Stimulated activated CD8-positive, alpha-beta memory T cell treated with anti-CD3 and anti-CD28 coated beads, Interleukin-4, amount 100 ng/mL, for 1 hour (primary cell): ENCODE measurements at places on chromosomes 4 and X.

DNA sequence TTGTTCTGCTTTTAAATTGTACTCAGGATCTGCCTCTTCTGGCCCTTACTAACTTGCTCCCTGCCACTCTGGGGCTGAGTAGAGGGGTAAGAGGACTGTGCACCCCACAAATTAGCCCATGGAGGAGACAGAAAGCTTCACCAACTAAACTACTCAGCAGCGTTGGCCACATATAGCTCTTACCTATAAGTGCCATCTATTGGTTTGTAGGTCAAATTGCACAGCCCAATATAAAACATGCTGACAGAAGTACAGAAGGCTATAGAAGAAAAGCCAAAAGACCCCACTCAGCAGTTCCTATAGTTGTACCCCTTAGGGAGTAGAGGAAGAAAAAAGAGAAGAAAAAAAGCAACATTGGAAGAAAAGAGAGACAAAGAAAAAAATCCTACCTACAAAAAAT is 341.2 kb upstream of the FMR1 start:
- no peak for DNase-seq

- no peak for DNase-seq
These were observed 77.6 kb downstream of the CWH43 start for GRCh38 chr4:49063670-49064069.

- DNase-seq, result no peak
These were observed 129.8 kb downstream of the TBCK start for GRCh38 chr4:106186201-106186600.

GRCh38 chrX:20517565-20517964 is 250.9 kb upstream of the RPS6KA3 start:
- DNase-seq, result no peak

- no peak for DNase-seq
These were observed 50.7 kb downstream of the UBE2NL start for GRCh38 chrX:143934542-143934941.

DNA sequence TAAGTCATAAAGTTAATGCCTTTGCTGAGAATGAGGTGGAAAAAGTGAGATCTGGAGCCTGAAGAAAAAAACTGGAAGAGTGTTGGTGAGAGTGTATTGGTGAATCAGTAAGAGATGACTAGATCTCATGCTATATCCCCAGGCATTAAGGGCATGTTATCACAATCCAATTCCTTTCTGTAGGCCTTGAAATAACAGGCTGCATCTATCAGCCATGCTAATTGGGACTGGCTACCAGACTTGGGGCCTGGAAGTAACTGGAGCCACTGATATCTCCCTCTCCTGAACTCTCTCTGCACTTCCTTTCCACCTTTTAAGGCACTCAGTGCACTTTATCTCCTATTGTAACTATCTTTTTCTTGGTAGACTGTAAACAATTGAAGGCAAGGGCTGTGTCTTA is 88.8 kb upstream of the HPRT1 start:
- DNase-seq, result no peak

DNA sequence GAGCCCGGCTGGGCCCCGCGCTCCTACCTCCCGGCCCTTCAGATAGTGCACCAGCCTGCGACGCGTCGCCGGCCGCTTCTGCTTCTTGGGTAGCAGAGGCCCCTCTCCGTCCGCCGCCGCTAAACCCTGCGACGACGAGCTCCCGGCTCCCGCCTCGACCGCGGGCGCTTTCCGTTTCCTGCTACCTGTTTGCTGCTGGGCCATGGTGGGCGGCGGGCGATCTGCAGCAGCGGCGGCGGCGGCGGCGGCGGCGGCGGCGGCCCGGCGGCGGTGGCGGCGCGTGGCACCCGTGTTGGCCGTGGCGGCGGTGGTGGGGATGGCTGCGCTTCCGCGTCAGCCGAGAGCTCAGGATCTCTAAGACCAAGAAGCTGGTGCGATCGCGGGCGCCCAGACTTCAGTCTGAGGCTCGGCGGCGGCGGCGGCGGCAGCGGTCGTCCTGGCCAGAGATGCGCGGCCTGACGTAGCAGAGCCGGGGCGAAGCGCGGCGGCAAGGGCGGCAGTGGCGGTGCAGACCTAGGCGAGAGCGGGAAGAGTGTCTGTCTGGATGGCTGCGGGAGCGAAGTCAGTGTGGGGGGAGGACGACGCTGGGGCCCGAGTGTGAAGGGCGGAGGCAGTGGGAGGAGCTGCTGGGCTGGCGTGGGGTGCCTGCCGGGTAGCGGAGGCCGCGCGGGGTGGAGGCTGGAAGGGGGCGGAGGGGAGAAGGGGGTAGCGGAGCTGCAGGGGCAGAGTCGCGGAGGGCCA is at the start of gene DCAF12L2:
Gene DCAF12L2, minus strand, starts transcription at position 569 of the 741 bp plus-strand sequence. Its CDS starts 365 bp downstream, at position 204.
- DNase-seq, result no peak

GRCh38 chr4:84412062-84412461 is 87.0 kb downstream of the NKX6-1 start:
- no peak for DNase-seq

DNA sequence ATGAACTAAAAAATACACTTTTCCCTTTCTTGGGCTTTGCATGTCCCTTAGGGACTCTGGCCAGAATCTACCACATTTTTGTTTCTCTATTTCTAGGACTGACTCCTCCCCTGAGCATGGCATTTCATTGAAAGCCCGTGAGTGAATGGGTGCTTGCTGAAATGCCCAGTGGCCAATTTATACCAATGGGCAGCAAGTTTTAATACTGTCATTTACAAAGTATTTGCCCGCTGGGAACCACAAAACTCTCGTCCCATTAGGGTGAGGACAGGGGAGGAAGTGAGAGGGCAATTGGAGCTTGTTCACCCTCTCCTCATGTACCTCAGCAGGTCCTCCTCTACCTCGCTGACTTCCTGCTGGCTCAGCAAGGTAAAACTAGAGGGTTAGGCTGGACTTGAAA is 1.1 kb downstream of the SRPX2 start:
- no peak for DNase-seq

GRCh38 chr4:31674313-31674947 is 954.3 kb downstream of the PCDH7 start:
- DNase-seq, result no peak

DNA sequence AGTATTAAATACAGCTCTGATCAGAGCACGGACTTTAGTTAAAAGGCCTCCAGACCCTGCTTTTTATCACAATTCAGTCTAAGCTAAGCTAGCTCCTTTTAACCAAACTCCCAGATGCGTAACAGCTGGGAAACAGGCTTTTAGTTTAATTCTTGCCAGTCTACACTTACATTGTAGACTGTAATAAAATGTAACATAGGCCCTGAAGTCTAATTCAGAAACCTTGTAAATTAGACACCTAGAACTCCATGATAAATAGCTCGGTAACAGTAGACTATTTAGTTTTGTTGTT is 20.1 kb downstream of the FBXO8 start:
- no peak for DNase-seq

- DNase-seq, result no peak
These were observed 112.3 kb downstream of the ANAPC4 start for GRCh38 chr4:25489253-25489797.

DNA sequence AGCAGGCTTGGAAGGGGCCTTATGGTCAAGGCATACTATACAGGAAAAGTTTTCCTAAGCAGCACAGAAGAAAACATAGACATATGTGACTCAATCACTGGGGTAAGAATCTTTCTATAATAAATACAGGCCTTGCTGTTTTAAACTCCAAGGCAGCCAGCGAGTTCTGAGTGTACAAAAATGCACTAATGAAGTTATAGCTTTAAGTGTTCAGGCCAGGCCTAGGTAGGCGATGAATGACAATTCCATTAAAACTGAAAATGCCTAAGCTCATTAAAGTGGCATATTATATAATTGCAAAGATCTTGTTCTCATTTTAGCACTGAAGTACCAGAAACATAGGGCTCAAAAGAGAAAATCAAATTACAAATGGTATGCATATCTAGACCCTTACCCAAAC is 716.4 kb upstream of the HS3ST1 start:
- DNase-seq, result no peak

GRCh38 chr4:98466868-98467599 is 191.4 kb downstream of the TSPAN5 start:
- no peak for DNase-seq

GRCh38 chrX:111447298-111447697 is 35.3 kb upstream of the DCX start:
- DNase-seq, result no peak

DNA sequence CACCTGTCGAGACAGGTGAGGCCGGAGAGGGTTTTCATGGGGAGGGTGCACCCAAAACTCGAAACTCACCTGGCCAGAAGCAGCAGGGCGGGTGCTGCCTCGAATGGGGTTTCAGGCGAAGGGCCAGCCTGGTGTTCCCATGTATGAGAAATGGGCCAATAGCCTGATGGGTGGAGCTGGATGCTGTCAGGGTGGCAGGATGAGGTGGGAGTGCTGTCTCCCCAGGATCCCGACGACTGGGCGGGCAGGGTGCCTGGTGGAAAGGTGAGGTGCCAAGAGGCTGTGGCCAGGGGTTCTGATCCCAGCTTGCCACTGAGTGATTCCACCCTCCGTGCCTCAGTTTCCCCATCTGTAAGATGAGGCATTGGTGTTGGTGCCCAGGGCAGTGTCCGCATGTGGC is 16.8 kb upstream of the SH3TC1 start:
- DNase-seq, result no peak

- no peak for DNase-seq
These were observed 4.0 kb downstream of the LRPAP1 start for GRCh38 chr4:3527914-3528876.

DNA sequence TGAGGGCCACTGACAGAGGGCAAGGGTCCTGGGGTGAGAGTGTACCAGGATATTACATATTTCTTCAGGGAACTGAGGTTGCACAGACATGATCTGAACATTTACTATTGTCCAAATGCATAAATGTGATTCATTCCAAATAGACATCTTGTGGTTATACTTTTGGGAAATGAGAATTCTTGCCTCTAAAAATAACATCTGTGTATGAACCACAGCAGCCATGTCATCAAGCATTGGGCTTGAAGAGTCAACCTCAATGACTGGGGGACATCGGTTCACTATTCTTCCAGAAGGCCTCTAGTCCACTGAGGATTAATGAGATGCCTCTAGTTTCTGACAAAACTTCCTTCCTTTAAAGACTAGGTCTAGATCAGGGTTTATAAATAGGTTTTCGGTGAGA is 193.1 kb upstream of the GPC4 start:
- DNase-seq, result no peak

GRCh38 chrX:129007631-129008030 is 515.7 kb downstream of the SMARCA1 start:
- no peak for DNase-seq

DNA sequence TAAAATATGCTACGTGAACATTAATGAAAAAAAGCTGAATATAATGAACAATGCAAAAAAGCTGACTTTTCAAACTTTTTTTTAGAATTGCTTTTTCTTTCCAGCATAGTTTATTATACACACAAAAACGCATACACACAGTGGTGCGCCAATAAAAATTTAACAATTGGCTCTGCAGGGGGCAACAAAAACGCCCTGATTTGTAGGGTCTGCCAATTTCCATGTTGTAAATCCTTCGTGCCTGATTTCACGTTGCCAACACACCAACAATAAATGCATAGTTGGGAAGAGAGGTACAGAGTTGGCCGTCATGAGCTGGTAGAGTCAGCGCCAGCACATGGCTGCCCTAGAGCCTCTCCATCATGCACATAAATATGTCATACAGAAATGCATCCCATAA is 333.1 kb downstream of the MAPK10 start:
- DNase-seq, result no peak

DNA sequence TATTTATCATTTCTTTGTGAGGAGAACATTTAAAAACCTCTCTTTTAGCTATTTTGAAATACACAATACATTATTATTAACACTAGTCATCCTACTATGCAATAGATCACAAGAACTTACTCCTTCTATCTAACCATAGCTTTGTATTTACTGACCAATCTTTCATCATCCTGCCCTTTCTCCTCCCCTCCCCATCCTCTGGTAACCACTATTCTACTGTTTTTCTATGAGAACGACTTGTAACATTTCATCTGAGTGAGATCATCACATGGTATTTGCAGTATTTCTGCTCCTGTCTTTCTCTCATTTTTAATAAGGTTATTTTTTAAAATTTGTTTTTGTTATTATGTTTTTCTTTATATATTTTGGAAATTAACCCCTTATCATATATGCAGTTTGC is 331.8 kb downstream of the TEX13C start:
- DNase-seq, result no peak

- no peak for DNase-seq
These were observed 28.9 kb upstream of the ACSL1 start for GRCh38 chr4:184854673-184855072.

GRCh38 chr4:188109157-188109755 is at the start of gene TRIML2:
Gene TRIML2 (minus strand): TSS chr4:188109603. CDS start chr4:188105368, 4,235 bp downstream.
- DNase-seq, result no peak

DNA sequence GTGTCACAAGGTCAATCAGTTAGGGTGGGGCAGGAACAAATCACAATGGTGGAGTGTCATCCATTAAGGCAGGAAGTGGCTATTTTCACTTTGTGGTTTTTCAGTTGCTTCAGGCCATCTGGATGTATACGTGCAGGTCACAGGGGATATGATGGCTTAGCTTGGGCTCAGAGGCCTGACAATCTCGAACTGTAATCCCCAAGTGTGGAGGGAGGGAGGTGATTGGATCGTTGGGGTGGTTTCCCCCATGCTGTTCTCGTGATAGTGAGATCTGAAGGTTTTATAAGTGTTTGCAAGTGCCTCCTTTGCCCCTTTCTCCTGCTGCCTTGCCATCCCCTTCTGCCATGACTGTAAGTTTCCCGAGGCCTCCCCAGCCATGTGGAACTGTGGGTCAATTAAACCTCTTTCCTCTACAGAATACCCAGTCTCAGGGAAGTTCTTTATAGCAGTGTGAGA is 36.7 kb upstream of the STS start:
- no peak for DNase-seq

DNA sequence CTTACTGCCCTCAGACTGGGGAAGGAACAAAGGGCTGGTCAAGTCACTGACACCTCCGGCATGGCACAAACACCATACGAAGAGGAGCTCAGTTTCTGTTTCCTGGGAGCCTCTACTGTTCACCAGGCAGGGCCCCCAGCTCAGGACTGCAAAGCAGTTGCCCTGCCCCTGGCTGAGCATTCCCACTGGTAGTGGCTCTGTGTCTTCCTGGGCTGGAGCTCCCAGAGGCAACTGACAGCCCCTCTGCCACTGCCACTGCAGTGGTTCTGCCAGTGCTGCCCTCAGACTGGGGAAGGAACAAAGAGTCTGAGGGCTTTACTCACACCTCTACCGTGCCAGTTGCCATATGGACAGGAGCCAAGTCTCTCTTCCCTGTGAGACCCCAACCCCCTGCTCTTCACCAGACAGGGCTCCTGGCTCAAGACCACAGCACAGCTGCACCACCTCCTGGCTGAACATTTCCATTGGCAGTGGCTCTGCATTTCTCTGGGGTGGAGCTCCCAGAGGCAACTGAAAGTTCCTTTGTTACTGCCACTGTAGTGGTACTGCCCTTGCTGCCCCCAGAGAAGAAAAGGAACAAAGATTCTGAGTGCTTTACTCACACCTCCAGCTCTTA is 67.9 kb downstream of the SMARCA5 start:
- DNase-seq, result no peak

GRCh38 chr4:107736924-107737448 is 17.0 kb upstream of the PAPSS1 start:
- DNase-seq, result no peak
